NCI-H1105 (cell line): ENCODE measurements at places on chromosomes 3 and 15.

DNA sequence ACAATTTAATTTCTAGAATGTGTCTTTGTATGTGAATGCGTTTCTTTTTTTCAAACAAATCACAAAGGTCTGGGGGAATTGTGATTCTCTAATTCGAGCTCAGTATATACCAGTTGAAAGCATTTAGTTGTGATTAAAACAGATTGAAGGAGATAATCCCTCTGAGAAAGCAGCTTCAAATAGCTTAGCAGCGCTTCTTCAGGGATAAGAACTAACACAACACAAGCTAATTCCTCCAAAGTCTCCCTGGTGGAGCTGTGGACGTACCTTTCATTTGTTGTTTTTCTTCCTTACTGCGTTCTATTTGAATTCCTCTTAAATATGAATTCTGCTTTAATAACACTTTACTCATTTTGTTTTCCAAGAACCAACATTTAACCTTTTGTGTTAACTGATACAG, 286.7 kb downstream of the ROBO2 start:
- no peak for DNase-seq

GRCh38 chr3:170154569-170155143, 26.9 kb downstream of the PHC3 start:
- DNase-seq, result no peak

DNA sequence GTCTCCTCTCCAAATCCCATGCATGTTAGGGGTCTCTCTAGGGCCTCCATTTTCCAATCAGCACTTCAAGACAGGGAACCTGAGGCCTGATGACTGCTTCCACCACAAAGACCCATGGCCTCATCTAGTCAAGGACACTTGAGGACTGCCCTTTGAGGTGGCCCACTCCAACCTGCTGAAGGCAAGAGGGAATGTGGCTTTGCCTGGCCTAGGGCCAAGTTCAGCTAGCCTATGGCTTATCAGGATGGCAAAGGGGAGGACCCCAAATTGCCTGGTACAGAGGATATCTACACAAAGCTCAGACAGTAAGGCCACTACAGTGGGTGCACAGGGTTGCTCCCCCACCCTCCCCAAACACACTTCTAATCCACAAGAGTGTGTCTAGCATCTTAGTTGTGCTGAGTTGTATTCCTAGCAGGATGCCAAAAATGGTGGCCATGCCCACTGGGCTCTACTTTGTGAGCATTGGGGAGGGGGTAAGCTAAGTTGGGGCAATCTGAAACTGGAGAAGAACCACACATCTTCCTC, 10.0 kb upstream of the GRAMD2A start:
- DNase-seq, result no peak

DNA sequence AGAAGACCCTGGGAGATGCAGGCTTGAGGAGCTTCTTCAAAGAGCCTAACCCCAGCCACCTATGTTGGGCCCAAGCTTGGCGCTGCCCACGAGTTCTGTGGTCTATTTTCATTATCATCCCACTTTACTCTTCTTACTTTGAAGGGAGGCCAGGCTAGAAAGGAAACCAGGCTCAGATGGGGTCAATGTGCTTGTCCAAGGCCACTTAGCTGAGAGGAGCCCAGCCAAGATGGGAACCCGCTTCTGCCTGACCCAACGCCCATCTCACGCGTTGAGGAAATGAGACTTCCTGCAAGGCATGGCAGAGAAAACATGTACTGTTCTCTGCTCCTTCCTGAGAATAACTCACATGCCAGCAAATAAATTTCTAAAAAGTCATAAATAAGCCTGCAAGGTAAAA, 486.3 kb upstream of the PROK2 start:
- no peak for DNase-seq

- no peak for DNase-seq
Measured at GRCh38 chr3:148924562-148924961, 59.5 kb downstream of the CPA3 start.

- DNase-seq, result no peak
Measured at GRCh38 chr3:180036092-180036670, 556 bp downstream of the PEX5L start.

GRCh38 chr3:99868311-99868646, 50.6 kb downstream of the CMSS1 start:
- peak; percentile 25 for DNase-seq

- no peak for DNase-seq
Measured at GRCh38 chr3:127865941-127866340, 43.6 kb upstream of the MGLL start.

GRCh38 chr15:41182266-41182665, 48.3 kb downstream of the EXD1 start:
- no peak for DNase-seq
